ENCODE measurements at places on chromosomes 2 and 18. TPM values are rescaled to one million over a fixed set of nuclear protein-coding genes. Genes with fewer than 3 reads are reported as not detected.

The SLC8A1 gene
- total RNA-seq = 0.58 TPM

GRCh38 chr2:47561371-47561770 lies 158.4 kb downstream of the MSH2 start:
- no peaks in the 10 kb centered on the region for H3K36me3 ChIP-seq
- no peak for DNase-seq
- no peak overlapping the region for H3K27ac ChIP-seq

DNA sequence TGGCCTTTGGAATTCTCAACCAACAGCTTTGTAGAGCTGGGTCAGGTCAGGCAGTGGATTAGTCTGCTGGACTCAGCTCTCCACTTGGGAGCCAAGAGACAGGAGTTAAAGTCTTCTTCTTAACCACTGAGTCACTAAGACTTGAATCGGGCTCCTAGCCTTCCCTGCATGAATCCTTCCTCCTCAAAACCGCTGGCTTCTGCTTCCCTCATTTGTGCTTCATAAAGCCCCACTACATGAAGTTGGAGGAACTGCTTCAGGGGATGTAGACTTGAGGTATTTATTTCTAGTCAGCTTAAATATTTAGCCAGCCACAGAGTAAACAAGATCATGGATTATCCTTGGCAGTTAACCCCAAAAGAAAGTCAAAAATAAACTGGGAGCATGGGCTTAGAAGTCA lies 536.3 kb upstream of the TNP1 start:
- H3K4me3 ChIP-seq = no peak overlapping the region
- DNase-seq = no peak
- H3K27me3 ChIP-seq = no peaks in the 10 kb centered on the region
- H3K36me3 ChIP-seq = peaks cover 6% of the 10 kb centered on the region

The SH3RF3 gene
- total RNA-seq = 1.0 TPM

GRCh38 chr2:64114063-64114911 lies 29.9 kb downstream of the PELI1 start:
- DNase-seq = no peak
- peak overlapping the region; percentile 60 for H3K4me3 ChIP-seq
- H3K36me3 ChIP-seq = peaks cover 2% of the 10 kb centered on the region
- peaks cover 83% of the 10 kb centered on the region for H3K4me1 ChIP-seq

The CCBE1 gene
- 1.2 TPM for total RNA-seq

The CCDC74A gene
- 4.3 TPM for total RNA-seq

The QPCT gene
- total RNA-seq = 0.70 TPM

DNA sequence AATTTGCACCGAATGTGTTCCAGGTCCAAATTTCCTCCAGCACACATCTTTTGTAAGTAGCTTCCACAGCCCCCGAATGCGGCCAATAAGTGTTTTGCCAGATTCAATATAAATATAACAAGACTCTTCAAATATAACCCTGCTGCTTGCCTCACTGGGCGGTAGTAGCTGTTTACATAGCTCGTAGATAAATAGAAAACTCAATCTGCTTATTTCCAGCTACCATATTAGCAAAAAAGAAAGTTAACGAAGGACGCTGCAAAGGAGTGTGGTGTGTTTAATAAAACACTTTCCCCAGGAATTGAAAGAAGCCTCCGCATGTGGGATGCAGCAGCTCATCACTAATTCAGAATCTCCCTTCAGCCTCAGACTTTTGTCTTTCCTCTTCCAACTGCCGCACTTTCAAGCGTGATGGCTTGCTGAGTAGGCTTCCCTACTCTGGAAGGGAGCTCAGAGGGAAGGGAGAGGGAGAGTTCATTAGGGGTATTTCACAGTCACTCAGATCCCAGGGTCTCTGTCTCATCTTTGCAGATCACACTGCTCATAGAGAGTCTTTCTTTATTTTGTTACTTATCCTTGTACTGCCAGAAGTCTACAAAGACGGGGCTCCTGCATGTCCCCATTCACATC lies 367.0 kb downstream of the RND3 start:
- no peak for DNase-seq
- no peaks in the 10 kb centered on the region for H3K36me3 ChIP-seq

- H3K27me3 ChIP-seq = no peaks in the 10 kb centered on the region
- H3K4me1 ChIP-seq = peaks cover 53% of the 10 kb centered on the region
- H3K36me3 ChIP-seq = peaks cover 12% of the 10 kb centered on the region
- peak overlapping the region; percentile 89 for H3K4me3 ChIP-seq
These were observed 3.5 kb upstream of the RNU4ATAC start for GRCh38 chr2:121527009-121527682.

DNA sequence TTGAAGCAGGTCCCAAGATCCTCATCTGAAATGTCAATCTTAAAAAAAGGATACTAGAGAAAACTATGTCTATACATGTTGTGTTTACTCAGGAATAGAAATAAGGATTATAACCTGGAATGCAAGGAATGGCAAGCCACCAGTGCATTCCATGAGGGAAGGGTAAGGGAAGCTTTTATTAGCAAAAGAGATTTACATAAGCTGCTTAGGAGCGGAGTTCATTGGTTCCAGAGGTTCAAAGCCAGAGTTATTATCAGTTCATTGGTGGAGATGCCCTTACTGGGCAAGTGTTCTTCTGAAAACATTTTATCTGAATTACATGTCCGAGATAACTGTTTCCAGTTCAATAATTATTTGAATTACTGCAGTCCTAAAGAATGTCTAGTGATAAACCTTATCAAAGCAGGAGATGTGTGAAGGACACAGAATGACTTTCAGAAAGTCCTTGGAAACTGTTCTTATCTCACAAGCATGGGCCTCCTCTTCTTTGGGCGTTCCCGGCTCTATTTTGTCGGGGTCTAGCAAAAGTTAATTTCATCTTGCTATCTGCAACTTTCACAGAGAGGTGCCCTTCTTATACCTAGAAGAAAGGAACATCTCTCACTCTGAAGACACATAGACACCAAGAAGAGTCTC lies 23.5 kb downstream of the COMMD1 start:
- no peak for DNase-seq
- no peaks in the 10 kb centered on the region for H3K4me1 ChIP-seq
- H3K27me3 ChIP-seq = no peaks in the 10 kb centered on the region
- no peak overlapping the region for H3K27ac ChIP-seq
- H3K4me3 ChIP-seq = no peak overlapping the region

The TRIM43 gene
- total RNA-seq = not detected

- DNase-seq = no peak
- no peak overlapping the region for H3K27ac ChIP-seq
- H3K4me1 ChIP-seq = peaks cover 7% of the 10 kb centered on the region
- H3K4me3 ChIP-seq = no peak overlapping the region
These were observed 30.0 kb downstream of the ATOH8 start for GRCh38 chr2:85783796-85784195.

DNA sequence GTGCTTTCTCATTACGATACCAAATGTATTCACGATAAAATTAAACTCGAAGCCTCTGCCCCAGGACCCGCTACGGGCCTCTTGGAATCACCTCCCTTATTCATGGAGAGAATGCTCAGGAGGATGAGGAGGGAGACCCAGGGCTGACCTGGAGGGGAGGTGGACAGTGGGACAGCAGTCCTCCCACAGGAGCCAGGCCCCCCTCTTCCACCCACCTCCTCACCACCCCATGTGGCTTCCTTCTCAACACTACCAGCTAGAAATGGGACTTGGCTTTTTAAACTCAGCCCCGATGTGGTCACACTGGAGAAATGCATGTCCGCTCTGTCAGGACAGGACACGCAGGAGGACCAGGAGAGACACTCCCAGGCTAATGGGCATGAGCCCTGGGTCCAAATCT lies 147.9 kb upstream of the ID2 start:
- H3K4me1 ChIP-seq = peaks cover 33% of the 10 kb centered on the region
- H3K27me3 ChIP-seq = no peaks in the 10 kb centered on the region
- no peak for DNase-seq
- peaks cover 3% of the 10 kb centered on the region for H3K36me3 ChIP-seq

- H3K4me1 ChIP-seq = no peaks in the 10 kb centered on the region
- no peak for DNase-seq
- H3K27me3 ChIP-seq = peaks cover 4% of the 10 kb centered on the region
- no peak overlapping the region for H3K4me3 ChIP-seq
These were observed 17.8 kb downstream of the MTCL1 start for GRCh38 chr18:8722946-8723820.

GRCh38 chr2:58540681-58541080 lies 299.6 kb upstream of the FANCL start:
- no peak for DNase-seq
- H3K36me3 ChIP-seq = no peaks in the 10 kb centered on the region
- H3K4me3 ChIP-seq = no peak overlapping the region
- H3K27ac ChIP-seq = no peak overlapping the region

DNA sequence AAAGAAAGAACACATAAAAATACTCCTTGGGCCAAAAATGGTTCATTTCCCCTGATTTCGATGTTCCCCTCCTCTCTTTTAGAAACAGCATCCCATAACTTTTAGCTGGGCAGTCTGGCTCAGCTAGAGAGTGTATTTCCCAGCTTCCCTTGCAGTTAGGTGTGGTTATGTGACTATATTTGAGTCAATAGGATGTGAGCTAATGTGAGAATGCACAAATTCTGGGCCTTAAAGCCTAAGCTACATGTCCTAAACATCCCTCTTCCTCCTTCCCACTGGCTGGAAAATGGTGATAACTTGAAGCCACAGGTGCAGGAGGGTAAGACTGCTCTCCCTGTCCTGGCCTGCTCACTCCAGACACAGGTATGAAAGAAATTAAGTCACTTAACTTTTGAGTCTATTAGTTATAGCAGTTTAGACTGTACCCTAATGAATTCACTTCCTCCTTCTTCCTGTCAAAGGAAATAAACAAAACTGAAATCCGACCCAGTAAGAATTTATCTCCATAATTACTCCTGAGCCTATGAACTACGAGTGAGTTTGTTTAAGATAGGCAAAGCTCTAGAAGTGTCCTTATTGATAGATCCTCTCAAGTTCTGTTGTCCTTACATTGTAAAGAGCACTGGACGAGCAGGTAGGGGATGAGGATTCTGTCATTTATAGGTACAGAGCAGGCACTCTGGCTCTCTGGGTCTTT lies 177.6 kb downstream of the MTX2 start:
- H3K36me3 ChIP-seq = no peaks in the 10 kb centered on the region
- no peaks in the 10 kb centered on the region for H3K4me1 ChIP-seq
- no peak for DNase-seq

The CYBRD1 gene
- 1.1 TPM for total RNA-seq

The UGT1A4 gene
- total RNA-seq = not detected

- no peak overlapping the region for H3K4me3 ChIP-seq
- H3K36me3 ChIP-seq = no peaks in the 10 kb centered on the region
- no peak for DNase-seq
- H3K27ac ChIP-seq = no peak overlapping the region
- H3K27me3 ChIP-seq = peaks cover 8% of the 10 kb centered on the region
- H3K4me1 ChIP-seq = no peaks in the 10 kb centered on the region
These were observed 127.5 kb downstream of the LAMA3 start for GRCh38 chr18:23816740-23817139.

- peaks cover 80% of the 10 kb centered on the region for H3K4me1 ChIP-seq
- H3K27ac ChIP-seq = peak overlapping the region; percentile 24
- H3K27me3 ChIP-seq = no peaks in the 10 kb centered on the region
- H3K4me3 ChIP-seq = peak overlapping the region; percentile 16
These were observed 6.3 kb downstream of the TLK1 start for GRCh38 chr2:171154348-171154747.

The PRKAG3 gene
- total RNA-seq = not detected

DNA sequence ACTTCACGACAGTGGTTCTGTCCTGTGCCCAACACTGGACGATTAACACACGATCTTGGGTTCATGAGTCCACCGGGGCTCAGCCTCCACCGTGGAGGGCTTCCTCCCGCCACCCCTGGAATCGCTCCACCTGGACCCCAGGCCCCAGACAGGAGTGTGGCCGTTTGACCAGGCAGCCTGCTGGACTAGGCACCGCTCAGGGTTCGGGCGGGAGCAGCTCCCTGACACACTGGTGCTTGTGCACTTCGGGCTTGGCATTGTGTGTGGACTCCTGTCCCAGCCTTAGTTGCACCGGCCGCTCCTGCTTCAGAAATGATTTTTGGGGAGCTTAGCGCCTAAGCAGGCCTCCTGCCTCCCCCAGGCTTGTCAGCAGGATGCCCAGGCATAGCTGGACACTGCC lies 617.4 kb upstream of the SALL3 start:
- H3K27ac ChIP-seq = no peak overlapping the region
- no peaks in the 10 kb centered on the region for H3K27me3 ChIP-seq
- DNase-seq = no peak
- H3K4me3 ChIP-seq = no peak overlapping the region
- no peaks in the 10 kb centered on the region for H3K4me1 ChIP-seq
- peaks cover 2% of the 10 kb centered on the region for H3K36me3 ChIP-seq

The CIB4 gene
- total RNA-seq = not detected

DNA sequence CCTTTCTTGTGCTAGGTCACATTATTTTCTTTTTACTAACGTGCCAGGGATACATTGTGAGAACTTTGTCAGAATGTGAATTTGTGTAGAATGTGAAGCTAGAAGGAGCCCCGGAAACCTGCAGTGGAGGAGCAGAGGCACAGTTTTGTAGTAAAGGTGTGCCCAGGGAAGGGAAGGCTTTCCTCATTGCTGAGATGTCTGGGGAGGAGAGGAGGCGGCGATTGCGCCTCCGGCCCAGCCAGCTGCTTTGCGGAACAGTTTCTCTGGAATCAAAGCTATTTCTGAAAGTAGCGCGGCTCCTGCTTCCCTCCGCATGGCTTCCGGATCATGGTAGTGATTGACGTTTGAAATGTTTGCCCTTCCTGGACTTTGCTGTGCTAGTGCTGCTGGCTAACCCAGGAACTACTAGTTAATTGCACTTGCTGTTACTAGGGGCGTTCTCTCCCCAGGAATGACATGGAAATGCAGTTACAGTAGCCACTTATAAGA lies 83.1 kb upstream of the RBM44 start:
- H3K27ac ChIP-seq = peak overlapping the region; percentile 56
- H3K36me3 ChIP-seq = peaks cover 16% of the 10 kb centered on the region
- H3K27me3 ChIP-seq = no peaks in the 10 kb centered on the region
- H3K4me1 ChIP-seq = peaks cover 49% of the 10 kb centered on the region
- no peak for DNase-seq
- H3K4me3 ChIP-seq = peak overlapping the region; percentile 8

The PLEK gene
- total RNA-seq = 5.6 TPM

DNA sequence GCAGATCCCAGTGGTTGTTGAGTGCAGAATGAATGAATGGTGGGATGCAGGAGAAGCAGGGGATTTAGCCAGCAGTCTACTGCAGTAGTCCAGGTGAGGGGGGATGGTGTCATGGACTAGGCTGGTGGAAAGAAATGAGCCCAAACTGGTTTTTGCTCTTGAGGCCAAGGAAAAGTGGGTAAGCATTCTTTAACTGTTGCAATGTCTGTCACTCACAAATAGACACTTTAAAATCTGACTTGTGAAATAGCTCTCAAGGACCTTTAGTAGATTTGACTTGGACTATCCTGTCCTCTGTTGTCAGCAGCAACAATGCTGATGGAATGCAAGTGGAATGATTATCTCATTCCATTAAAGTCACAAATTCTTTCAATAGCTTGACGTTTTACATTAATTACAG lies 37.5 kb upstream of the STK17B start:
- H3K4me3 ChIP-seq = no peak overlapping the region
- no peak overlapping the region for H3K27ac ChIP-seq
- peaks cover 54% of the 10 kb centered on the region for H3K4me1 ChIP-seq

The ESCO1 gene
- total RNA-seq = 23.0 TPM

- no peaks in the 10 kb centered on the region for H3K36me3 ChIP-seq
- H3K27ac ChIP-seq = no peak overlapping the region
- H3K4me3 ChIP-seq = no peak overlapping the region
- peaks cover 9% of the 10 kb centered on the region for H3K4me1 ChIP-seq
These were observed 222.7 kb downstream of the CD226 start for GRCh38 chr18:69725009-69725408.
